HFFc6 (cell line): ENCODE measurements at places on chromosomes 7 and 10. TPM values are rescaled to one million over a fixed set of nuclear protein-coding genes. Genes with fewer than 3 reads are reported as not detected.

The LAMB1 gene
- 116 to 123 TPM (median 118 TPM) in 3 replicates for total RNA-seq

The OPN1SW gene
- total RNA-seq, result not detected in 3 replicates

The CLCN1 gene
- total RNA-seq, result not detected in 3 replicates

The FLNC gene
- 499 to 508 TPM (median 500 TPM) in 3 replicates for total RNA-seq

The GDF10 gene
- not detected in 3 replicates for total RNA-seq

The MPP7 gene
- 0.80 to 2.3 TPM (median 2.1 TPM) in 3 replicates for total RNA-seq

The PARD3 gene
- 22.7 to 24.4 TPM (median 22.9 TPM) in 3 replicates for total RNA-seq

The FAM221A gene
- 0.04 to 0.09 TPM (median 0.05 TPM) in 3 replicates for total RNA-seq

The NEUROD6 gene
- not detected in 3 replicates for total RNA-seq

The OR9A2 gene
- total RNA-seq, result not detected in 3 replicates

The ZNF488 gene
- total RNA-seq, result 0.09 TPM in 1 of 3 replicates, not detected in the others

The DENND2A gene
- total RNA-seq, result 0.53 to 0.69 TPM (median 0.55 TPM) in 3 replicates

The ENTPD7 gene
- total RNA-seq, result 12.5 to 17.0 TPM (median 16.3 TPM) in 3 replicates

The ABCB4 gene
- total RNA-seq, result not detected in 3 replicates

The ECHDC3 gene
- 0.16 to 1.4 TPM (median 1.3 TPM) in 3 replicates for total RNA-seq

The C7orf33 gene
- total RNA-seq, result not detected in 3 replicates

The CALML3 gene
- total RNA-seq, result not detected in 3 replicates

The NRG3 gene
- not detected in 2 replicates for total RNA-seq

The ZFAND2A gene
- 14.5 and 21.4 TPM in 2 replicates for total RNA-seq

The STRA8 gene
- not detected in 3 replicates for total RNA-seq

The CHST3 gene
- 38.5 to 48.1 TPM (median 48.0 TPM) in 3 replicates for total RNA-seq

The ADRB1 gene
- not detected in 2 replicates for total RNA-seq

The MAT1A gene
- total RNA-seq, result not detected in 3 replicates

The ZNF33B gene
- total RNA-seq, result 8.5 to 9.5 TPM (median 8.6 TPM) in 3 replicates

The HMX2 gene
- total RNA-seq, result not detected in 2 replicates

The GPNMB gene
- 18.4 to 44.1 TPM (median 22.6 TPM) in 3 replicates for total RNA-seq

The SLC13A4 gene
- 0.24 to 0.30 TPM in 2 of 3 replicates, not detected in the other for total RNA-seq

The OR2A7 gene
- not detected in 3 replicates for total RNA-seq

The FGF8 gene
- not detected in 3 replicates for total RNA-seq

The AKR1E2 gene
- total RNA-seq, result 0.24 to 0.92 TPM (median 0.59 TPM) in 3 replicates

The ZNF117 gene
- 1.0 to 1.6 TPM (median 1.1 TPM) in 3 replicates for total RNA-seq

The ENTPD1 gene
- total RNA-seq, result not detected in 3 replicates

The VAX1 gene
- total RNA-seq, result not detected in 3 replicates
